ENCODE measurements at places on chromosomes 1 and 21.

- DNase-seq: no peak
Observed at GRCh38 chr21:28627261-28627660, 365.4 kb downstream of the LTN1 start.

DNA sequence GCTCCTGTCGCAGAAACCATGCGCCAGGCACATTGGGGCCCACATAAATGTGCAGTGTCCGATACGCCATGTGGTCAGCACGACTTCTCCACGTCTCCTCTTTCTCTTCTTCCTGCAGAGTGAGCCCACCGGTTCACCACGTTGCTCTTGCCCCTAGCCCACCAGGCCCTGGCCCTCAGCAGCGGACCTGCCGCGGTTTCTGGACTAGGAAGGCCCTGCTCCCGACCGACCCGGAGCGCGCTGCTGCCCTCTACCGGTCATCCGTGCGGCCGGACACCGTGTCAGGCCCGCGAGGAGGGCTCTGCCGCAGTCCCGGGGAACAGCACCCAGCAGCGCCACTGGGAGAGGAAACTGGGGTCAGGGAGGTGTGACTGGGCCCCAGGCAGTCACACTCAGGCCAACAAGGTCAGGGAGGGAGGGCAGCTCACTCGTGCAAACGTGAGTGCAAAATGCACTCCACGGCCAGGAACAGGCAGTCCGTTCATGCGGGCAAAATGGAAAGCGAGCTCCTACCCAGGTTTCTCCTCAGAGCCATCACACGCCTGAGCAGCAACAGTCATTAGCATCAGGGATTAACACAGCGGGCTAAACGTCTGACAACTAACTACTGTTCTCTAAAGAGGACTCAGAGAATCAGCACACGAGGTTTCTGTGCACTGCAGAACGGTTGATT, 13.7 kb downstream of the TLR5 start:
- peak; percentile 73 for DNase-seq

DNA sequence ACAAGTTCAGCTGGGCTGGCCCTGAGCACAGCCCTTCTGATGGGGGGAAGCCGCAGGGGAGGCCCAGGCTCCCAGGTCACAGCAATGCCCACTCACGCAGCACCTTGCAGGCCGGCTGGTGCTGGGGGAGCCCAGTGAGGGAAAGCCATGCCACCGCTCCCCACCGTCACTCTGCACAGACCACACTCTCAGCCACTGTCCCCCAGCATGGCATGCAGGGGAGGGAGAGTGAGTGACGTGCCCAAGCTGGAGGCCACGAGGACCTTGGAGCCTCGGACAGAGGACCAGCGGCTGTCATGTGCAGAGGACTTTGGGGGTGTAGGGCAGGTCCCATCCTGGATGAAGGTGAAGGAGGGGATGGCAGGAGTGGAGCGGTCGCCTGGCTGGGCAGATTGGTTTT, 25.1 kb downstream of the SLC45A1 start:
- DNase-seq: no peak

GRCh38 chr1:197910120-197910991, 6.8 kb upstream of the LHX9 start:
- DNase-seq: no peak

DNA sequence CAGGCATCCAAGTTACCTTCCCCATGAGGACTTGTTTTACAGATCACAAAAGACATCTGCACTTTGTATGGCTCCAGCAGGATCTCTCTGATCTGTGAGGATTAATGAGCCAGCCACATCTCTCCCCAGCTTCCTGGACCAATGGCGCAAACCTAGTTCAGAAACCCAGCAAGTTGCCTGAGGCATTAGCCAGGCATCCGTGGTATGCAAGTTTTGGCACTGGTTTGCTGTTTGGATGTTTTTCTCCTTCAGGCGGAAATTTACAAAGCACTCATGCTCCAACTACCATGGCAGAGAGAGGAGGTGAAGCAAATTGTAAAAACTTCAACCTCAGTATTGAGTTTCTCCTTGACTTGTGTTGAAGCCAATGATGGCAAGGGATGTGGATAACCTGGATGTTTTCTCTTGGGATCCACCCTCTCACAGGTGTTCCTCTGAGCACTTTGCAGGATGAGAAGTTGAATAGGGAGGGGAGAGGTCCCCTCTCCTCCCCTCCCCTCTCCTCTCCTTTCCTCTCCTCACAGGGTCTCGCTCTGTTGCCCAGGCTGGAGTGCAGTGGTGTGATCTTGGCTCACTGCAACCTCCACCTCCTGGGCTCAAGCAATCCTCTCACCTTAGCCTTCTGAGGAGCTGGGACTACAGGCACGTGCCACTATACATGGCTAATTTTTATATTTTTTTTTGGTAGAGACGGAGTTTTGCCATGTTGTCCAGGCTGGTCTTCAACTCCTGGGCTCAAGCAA, 25.6 kb upstream of the ENO1 start:
- DNase-seq: no peak

DNA sequence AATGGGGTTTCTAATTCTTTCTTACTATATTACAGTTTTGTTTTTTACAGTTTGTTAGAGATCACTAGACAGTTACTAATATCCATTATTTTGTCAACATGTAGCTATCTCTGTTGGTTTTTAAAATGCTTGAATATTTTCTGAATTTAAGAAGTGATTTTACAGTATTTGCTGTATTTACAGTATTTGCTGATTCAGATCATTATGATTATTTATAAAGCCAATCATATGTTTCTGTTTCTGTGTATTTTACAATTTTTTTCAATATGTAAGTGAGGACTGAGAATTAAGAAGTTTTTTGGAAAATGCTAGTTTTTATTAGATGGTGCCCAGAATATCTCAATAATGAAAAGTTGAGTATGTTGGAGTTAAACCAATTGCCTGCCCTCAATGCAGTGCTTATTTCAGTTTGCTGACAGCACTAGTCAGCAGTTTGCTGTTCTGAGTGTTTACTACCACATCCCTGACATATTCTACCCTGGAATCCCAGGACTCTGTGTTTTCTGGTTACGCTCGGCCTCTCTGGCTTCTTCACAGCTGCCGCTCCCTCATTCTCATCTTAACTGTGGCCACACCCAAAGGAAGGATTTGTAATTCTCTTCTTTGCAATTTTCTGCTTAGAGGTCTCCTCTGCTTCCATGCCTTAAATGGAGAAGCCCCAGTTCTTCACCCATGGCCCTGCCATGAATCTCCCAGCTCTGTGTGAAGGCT, 68.0 kb upstream of the BACH1 start:
- no peak for DNase-seq
